ENCODE measurements at places on chromosomes 5 and 9. TPM values are rescaled to one million over a fixed set of nuclear protein-coding genes. Genes with fewer than 3 reads are reported as not detected.
A peak's percentile ranks its signal among the peaks of the same experiment; 100 is the strongest.

DNA sequence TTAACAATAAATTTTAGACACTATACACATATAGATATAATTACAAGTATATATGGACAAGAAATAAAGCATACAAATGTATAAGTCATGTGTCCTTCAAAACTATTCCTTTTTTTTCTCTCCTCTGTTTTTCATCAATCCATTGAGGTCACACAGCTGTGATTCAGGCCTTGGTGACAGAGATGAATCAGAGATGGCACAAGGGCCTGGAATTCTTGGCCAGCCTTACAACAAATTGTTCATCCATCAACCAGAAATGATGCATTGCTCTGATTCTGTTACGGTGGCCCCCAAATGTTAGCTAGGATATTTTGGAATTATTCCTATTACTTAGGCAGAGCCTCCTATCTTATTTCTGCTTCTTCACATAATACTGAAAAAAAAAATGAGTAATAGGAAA lies 108.7 kb upstream of the MPDZ start:
- DNase-seq, result no peak

DNA sequence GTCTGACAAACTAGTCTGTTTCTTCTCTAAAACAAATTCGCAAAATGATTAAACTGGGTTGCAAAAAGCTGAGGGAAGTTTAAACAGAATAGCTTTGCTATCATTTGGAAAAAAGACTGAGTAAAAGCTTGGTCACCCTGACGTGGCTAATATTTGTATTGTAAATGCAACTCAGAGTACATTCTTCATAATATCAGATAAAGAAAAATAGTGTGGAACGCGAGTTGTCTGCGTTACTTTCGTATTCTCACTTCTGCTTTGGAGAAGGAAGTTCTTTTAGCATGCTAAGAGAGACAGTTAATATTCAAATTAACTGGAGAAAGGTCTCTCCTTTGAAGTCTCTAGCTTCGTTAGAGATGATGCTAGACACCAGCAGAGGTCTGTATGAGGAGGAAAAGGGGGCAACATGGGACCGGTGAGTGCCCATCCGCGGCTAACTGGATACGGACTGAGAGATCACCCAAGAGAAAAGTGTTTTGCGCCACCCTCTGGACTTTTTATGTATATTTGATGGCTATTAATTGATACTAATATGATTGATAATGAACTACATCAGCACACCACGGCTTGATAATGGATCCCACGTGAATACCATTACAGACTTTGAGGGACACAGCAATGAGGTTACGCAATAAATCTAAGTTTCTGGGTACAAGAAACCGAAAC lies 2.9 kb upstream of the CNTRL start:
- peak; percentile 65 for DNase-seq

DNA sequence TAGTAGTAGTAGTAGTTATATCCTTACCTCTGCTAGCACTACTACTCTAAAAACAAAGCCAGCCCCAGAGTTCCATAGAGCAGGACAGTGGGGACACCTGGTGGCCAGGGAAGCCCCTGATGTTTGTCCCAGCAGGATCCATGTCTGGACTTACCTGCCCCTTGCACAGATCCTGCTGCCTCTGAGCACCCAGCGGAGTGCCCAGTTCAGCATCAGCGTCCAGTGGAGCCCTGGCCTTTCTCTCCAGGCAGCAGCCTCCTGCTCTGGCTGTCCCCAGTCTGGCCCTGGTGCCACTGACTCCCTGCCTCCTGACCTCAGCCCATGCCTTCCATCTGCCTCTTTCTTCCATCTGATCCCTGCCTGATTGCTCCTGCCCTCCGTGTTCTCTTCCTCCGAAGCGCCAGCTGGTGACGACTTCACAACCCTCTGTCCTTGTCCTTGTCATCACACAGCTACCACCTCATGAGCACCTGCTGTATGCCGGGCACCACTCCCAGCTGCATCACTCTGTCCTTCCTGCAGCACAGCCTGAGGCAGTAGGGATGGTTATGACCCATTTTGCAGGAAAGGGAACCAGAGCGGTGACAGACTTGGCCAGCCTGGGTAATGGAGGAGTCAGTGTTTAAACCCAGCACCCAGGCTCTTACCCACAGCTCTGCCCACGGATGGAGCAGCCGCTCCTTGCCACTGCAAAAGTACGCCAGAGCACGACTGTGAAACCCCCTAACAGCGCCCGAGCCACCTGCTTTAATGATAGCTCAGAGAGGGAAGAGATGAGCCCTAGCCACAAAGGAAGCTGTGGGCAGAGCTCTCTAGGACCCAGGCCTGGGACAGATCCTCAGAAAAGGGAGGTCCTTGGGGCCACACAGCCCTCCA lies 11.5 kb downstream of the SARDH start:
- DNase-seq, result no peak

GRCh38 chr5:174175716-174176268 lies 130.3 kb downstream of the NSG2 start:
- DNase-seq, result no peak

- DNase-seq, result no peak
Observed at GRCh38 chr5:157747173-157747740, 3.7 kb downstream of the LSM11 start.

DNA sequence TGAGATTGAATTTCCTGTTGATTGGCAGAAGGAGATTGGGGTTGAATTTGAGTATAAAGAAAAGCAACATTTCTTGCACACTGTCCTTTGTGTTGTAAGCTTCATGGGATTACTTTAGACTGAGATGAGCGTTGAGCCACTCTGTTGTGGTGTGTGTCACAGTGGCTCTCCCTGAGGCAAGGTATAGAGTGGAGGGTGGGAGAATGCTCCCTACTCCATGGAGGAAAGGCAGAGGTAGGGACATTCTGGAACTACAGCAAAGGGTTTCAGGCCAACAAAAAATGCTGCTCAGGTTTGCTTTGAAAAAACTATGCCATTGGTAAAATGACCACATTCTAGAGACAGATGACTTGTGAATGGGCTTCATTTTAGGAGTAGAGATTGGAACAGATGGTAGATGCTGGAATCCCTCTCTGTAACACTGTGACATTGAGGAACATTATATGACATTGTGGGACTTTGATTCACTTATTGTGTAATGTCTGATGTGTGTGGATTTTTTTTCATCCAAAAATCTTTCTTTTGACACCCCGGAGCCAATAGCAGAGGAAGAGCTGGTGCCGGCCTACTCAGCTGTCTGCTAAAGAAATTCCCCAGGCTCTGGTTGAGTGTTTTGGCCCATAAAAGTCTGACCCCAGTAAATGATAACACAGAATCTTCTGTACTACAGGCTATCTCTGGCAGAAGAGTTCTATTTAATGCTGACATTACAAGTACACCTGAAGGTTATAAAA lies 6.2 kb upstream of the CEP120 start:
- DNase-seq, result no peak

DNA sequence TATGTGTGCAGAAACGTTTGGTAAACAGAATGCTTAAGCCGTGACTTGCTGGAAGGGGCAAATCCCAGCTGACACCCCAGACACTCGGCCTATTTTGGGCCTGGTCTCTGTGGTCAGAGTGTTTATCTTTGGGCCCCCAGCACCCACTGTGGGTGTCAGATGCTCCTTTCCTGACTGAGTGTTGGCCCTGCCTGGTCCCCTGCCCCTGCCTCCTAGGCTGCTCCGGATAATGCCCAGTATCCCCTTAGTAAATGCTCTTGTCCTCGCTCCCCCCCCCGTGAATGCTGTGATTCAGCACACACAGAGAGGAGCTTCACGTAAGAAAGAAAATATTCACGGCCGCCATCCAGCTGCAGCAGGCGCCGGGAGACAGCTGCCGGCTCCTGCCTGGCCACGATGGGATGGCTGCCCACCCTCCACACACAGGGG lies 11.3 kb upstream of the ANGPTL2 start:
- DNase-seq, result no peak

GRCh38 chr5:174910245-174910737 lies 185.9 kb downstream of the MSX2 start:
- no peak for DNase-seq

The COL5A1 gene
- 0.13 TPM for total RNA-seq

- no peak for DNase-seq
Observed at GRCh38 chr5:9549941-9550340, 4.1 kb upstream of the SEMA5A start.

Measured in GM12878 (cell line).